Pons (tissue), 1 donor: ENCODE measurements at places on chromosomes 11 and 22.

DNA sequence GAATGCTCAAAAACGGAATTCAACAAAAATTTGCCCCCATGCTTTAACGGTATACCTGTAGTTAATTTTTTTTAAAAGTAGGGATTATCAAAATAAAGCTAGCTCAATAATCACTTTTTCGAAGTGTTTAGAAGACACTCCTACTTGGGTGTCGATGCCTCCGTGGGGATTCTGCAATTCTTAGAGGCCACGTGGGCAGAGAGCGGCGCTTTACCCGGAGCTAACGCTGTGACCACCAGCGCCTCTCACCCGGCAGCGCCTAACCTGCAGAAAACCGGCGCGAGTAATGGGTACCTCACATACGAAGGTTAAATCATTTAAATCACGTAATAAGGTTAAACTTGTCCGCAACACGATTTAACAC, 583 bp downstream of the TAF1D start:
- no peak for DNase-seq

DNA sequence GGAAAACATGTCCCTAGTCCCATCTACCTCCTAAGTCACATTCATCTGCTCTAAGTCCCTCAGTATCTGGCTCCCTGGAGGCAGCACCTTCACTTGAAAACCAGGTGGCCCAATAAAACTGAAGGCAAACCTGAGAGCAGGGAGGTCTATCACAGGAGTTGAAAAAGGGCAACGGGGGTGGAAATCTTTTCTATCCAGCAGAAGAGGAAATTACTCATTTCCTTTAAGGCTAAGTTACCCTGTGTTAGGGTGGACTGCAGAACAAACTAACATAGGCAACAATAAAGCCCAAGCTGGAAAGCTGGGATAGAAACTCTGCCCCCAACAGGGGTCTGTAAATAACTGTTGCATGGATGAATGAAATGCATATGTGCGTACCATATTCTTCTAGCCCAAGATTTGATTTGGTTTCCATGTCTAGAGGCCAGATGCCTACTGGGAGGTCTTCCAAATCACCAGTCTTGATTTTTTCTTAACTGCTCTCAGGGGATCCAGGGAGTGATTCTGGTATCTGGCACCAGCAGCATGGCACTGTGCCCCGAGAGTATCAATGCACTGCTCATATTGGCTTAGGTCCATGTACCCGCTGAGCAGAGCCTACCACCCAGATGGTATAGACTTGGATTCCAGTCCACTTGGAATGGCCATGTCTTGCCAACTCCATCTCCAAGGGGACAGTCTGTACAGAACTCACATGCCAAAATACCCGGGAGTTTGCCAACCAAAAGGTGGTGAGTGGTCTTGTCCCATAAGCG, 350.0 kb upstream of the NCAM1 start:
- no peak for DNase-seq

GRCh38 chr11:35531246-35531645, 5.8 kb upstream of the PAMR1 start:
- DNase-seq, result no peak

GRCh38 chr22:34068001-34068400, 147.7 kb upstream of the LARGE1 start:
- DNase-seq, result no peak

DNA sequence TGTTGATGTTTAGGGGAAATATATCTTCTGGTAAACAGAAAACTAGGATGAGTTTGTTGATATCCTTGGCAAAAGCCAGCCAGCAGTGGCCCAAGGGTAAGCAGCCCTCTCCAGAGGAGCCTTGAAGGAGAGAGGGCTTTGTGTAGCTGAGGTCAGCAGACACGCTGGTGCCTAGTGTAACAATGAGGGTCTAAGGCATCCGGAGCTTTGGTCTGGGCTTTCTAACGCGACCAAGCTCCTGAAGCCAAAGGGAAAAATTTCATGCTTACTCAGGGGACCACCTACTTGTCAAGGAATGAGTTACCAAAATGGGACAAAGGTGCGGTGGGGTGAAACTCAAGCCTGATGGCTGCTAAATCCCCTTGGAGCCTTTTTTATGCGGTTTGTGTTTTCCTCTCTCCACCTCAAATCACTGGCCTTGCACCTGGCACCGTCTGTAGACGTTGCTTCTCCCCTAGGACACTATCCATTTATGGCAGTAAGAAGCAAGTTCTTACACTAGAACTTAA, 134.9 kb downstream of the DBX1 start:
- no peak for DNase-seq
